H1 (cell line): ENCODE measurements at places on chromosomes 16 and 17. TPM values are rescaled to one million over a fixed set of nuclear protein-coding genes. Genes with fewer than 3 reads are reported as not detected.

The C17orf100 gene
- 1.6 and 2.8 TPM in 2 replicates for total RNA-seq

DNA sequence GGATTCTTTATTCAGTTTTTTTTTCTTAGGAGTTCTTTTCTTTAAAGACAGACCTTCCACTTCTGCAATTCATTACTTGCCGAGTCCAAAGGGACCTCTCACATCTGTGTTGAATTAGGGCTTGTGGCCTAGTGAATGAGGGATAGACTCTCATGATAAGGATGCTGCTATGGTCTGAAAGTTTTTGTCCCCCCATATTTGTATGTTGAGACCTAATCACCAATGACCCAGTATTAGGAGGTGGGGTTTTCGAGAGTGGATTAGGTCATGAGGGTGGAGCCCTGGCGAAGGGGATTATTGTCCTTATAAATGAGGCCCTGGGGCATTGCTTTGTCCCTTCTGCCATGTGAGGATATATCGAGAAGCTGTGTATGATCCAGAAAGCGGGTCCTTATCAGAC is 9.5 kb downstream of the KRT12 start:
- no peak overlapping the region for H3K27ac ChIP-seq
- H3K36me3 ChIP-seq = no peaks in the 10 kb centered on the region
- no peaks in the 10 kb centered on the region; the same call in 1 of the 2 replicates for H3K27me3 ChIP-seq
- H3K4me3 ChIP-seq = no peak overlapping the region
- no peak for DNase-seq

DNA sequence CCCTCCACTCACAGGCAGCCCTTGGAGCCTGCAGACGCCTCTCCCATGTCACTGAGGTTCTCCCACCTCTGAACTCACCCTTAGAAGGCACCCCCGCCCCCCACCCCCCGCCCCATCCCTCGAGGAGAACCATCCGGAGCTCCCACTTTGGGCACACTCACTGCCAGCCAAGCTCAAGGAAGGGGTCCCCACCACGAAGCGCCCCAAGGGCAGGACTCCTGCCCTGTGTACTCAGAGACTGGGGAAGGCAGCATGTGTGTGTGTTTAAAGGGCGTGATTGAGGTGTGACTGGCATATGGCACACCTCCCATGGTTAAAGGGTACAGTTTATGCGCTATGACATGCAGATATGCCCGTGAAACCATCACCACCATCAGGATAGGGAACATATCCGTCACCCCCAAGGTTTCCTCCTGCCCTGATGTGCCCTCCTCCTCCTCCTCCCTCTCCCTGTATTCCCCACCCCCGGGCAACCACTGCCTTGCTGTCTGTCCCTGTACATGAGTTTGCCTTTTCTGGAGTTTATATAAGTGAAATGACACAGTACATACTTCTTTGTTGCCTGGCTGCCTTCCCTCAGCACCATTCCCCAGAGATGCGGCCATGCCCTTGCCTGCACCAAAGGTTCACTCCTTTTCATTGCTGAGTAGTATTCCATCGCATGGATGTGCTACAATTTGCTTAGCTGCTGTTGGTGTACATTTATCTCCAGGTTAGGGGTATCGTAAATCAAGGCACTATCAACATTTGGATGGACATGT is 14.0 kb upstream of the RBFOX3 start:
- H3K36me3 ChIP-seq = no peaks in the 10 kb centered on the region
- no peak overlapping the region for H3K27ac ChIP-seq
- peak; percentile 28 for DNase-seq
- H3K4me1 ChIP-seq = no peaks in the 10 kb centered on the region

DNA sequence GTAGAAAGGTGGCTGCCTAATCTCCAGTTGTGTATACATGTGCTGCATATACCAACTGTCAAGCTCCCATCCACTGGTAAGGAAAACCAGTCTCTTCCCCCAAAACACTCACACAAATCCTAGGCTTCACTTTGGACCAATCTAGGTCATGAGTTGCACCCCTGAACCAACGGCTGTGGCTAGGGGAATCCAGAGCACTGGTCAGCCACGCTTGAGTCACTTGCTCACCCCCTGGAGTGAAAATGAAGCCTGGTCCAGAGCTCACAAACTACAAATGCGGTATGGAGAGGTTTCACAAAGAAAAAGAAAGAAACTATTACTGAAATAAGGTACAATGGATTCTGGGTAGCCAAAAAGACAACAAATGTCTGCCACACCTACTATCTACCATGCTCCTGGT is 66.1 kb upstream of the NLK start:
- DNase-seq = no peak
- no peaks in the 10 kb centered on the region for H3K4me1 ChIP-seq
- H3K27ac ChIP-seq = no peak overlapping the region
- H3K4me3 ChIP-seq = no peak overlapping the region
- H3K36me3 ChIP-seq = no peaks in the 10 kb centered on the region

DNA sequence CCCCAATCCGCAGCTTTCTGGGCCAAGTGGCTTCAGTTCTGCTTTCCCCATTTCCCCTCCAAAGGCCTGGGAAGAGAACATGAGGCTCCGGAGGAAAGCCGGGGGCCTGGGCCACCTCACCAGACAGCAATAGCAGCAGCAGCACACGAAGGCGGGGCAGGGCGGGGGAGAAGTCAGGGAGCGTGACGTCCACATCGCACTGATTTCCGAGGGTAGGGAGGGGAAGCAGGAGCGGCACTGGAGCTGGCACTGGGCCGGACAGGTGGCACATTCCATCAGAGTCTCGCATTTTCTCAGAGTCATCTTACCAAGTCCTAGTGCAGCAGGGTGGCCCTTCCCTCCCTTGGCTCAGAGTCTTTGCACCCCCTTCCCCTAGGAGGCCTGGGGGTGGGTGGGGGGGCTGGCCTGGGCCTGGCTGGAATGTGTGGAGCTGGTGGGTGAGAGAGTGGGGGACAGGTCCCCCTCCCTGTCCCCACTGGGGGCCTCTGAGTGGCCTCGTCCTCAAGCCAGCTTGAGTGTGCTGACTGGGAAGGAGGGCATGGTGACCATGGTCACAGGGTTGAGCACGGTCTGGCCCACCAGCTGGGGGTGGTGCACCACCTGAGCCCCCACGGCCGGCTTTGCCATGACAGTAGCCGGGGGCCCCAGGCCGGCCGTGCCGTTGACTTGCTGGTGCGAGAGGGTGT is 14.3 kb downstream of the MNT start:
- peaks cover 15% of the 10 kb centered on the region; the same call in 1 of the 2 replicates for H3K4me1 ChIP-seq
- no peak overlapping the region for H3K4me3 ChIP-seq

DNA sequence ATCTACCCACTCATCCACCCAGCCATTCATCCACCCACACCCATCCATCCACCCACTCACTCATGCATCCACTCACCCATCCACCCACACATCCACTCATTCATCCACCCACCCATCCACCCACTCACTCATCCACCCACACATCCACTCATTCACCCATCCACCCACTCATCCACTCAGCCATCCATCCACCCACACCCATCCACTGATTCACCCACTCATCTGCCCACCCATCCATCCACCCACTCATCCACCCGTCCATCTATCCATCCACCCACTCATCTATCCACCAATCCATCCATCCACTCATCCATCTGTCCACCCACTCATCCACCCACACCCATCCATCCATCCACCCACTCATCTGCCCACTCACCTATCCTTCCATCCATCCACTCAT is 17.3 kb downstream of the NATD1 start:
- H3K4me1 ChIP-seq = peaks cover 12% of the 10 kb centered on the region
- H3K36me3 ChIP-seq = no peaks in the 10 kb centered on the region
- no peak for DNase-seq

DNA sequence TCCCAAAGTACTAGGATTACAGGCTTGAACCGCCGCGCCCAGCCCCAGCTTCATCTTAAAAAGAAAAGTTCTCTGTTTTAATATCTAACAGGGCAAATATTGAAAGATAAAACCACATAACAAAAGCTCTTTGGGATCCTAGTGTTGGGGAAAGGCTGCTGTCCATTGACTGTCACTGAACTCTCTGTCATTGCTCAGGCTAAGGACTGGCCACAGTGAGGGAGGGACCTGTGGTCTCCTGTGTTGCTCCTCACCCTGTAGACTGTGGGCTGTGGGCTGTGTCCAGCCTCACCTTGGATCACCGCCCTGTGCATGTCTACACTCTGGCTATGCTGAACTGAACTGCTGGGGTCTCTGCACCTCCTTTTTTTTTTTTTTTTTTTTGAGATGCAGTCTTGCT is 11.3 kb upstream of the PYDC1 start:
- no peak for DNase-seq
- no peaks in the 10 kb centered on the region for H3K27me3 ChIP-seq
- no peak overlapping the region for H3K4me3 ChIP-seq
